ENCODE measurements at places on chromosomes 1 and 21.

DNA sequence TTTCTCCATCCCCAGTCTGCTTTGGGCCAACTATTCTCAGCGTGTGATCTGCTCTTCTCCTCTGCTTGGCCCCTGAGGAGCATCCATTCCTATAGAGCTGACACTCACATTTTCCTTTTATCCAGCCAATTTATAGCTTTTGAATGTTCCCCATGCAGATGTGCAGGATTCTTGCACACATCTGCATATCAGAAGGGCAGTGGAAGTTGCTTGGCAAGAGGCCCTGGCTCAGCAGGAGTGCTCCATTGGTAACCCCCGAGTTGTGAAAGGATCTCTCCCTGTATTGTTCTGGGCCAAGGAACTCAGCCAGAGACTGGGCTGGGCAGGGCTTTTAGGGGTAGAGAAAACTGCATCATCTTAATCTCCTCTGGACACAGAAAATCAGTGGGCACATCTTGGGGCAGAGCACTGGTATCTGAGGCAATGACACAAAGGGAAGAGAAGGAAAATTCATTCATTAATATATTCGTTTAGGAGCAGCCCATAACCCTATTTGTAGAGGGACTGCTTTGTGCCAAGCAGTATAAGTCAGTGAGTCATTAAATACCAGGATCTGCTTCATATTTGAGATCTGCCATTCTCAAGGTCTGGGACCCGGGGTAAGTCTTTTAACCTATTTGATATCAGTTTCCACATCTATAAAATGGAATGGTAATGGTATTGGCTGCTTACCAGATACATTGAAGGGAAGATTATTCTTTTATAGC lies 31.0 kb upstream of the BEND5 start:
- DNase-seq: no peak

DNA sequence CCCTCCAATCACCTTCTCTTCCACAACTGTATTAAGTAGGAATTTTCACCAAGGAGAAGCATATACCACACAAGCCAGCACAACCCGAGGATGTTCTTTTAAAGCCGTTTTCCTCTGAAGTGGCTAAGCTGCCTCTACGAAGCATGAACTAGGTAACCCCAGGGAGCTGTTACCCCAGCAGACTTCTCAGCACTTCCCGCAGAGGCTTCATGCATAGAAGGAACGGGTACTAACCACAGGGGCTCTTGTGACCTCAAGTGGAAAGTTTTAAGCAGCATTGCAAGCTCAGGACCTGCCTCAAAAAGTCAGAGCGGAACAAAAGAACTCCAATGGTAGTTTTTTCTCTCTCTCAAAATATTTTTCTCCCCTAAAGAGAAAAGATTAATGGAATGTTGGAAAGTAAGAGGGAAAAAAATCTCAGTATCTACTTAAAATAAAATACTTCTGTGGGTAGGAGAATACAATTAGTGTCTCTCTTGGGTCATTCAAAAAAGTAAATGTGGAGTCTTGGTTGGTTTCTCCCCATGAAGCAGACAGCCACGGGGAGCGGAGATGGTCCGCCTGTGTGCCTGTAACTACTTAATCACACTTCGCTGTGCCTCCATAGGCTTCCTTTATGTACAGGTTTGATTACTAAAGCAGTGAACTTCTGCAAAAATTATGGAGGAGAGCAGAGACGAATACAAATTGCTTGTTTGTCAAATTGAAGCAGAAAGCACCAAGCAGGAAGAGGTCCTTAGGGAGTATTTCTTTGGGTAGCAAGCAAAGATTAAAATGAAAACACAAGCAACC lies 40.9 kb downstream of the STX6 start:
- peak; percentile 7 for DNase-seq

GRCh38 chr21:45552696-45553391 lies 10.6 kb upstream of the SLC19A1 start:
- DNase-seq: no peak

- DNase-seq: no peak
Observed at GRCh38 chr1:44713321-44713781, 17.6 kb downstream of the RNU5D-1 start.

GRCh38 chr1:246680696-246681130 lies 43.5 kb upstream of the SCCPDH start:
- DNase-seq: no peak

DNA sequence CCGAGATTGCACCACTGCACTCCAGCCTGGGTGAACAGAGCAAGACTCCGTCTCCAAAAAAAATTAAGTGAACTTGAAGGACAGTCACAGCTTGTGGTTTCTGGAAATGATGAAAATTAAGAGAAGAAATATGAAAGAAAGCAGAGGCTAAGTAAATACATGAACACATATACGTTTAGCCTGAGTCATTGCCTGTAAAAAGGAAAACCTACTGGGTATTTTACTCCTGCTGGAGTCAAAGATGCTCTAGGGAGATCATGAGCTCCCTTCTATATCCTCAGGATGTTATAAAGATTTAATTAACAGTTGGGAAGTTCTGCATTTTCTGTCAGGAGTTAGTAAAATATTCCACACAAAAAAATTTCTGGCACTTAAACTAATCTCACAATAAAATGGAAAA lies 43.5 kb upstream of the TTC39A start:
- no peak for DNase-seq

- DNase-seq: no peak
Observed at GRCh38 chr1:169527451-169528214, 41.9 kb upstream of the SLC19A2 start.

DNA sequence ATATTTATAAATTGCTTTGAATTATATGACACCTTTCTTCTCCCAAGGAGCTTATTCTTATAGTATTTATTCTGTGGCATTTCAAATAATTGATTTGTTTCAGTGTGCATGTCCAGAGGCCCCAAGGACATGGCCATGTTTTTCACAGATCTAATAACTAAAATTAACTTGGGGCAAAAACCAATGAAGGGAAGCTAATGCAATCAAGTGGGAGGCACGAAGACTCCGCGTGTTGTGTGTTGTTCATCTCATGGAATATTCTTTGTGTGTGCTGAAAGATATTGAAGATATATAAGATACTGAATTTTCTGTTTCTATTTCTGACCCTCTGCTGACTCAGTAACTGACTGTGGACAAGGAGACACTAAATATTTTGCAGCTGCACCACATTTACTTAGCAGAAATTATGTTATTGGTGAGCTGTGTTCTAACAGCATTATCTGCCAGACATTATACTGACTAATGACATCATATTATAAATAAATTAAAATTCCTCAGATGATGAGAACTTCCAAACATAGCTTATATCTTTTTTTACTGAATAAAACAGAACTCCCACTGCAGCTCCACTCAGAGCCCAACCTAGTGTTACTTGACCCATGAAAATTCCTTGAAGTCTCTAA lies 519.3 kb upstream of the CXADR start:
- no peak for DNase-seq

- no peak for DNase-seq
Observed at GRCh38 chr1:47405697-47406096, 10.4 kb upstream of the FOXE3 start.

GRCh38 chr1:171739656-171740055 lies 2.2 kb downstream of the VAMP4 start:
- DNase-seq: peak; percentile 50

DNA sequence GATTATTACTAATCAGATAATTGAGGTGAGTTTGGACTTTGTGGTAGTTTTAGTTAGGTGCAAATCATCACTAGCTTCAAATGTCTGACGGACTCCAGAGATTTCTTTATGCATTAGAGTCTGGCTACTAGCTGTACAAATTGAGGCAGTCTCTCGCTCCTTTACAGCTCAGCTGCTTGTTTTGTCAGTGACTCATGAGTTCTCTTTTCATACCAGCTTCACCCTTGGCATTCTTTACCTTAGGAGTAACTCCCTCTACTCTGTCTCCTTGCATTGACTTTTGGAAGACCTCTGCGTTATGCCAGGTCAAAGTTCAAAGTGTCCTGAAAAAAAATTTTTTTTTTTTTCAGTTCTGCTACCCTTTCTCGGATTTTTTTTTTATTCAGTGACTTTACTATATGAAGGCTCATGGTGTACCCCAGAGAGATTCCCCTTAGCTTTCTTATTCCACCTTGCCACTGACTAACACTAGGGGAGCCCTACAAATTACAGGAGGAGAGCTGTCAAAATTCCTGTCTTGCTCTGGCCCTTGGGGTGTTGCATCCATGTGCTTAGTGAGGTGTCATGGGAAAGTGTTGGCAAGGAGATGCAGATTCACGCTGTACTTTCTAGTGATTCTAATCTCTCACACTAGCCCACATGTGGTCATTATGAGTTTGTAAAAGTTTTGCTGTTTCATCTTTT lies 576.6 kb downstream of the ADGRL2 start:
- DNase-seq: no peak

DNA sequence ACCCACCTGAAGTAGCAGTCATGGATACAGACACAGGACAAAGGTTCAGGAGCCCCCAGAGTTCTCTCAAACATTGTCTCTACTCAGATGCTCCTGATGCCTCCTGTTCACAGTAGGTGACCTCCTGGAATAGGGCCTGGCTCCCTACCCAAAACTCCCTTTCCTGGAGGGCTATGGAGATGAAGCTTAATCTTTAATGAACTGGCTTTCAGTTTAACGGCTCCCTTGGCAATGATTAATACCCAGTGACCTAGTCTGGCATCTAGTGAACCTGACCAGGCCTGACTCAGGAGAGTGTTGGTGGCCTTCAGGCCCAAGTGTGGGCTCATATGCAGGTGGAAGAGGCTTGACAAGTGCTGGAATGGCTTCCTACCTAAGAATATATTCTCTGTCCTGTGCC lies 65.2 kb upstream of the TRABD2B start:
- DNase-seq: no peak

DNA sequence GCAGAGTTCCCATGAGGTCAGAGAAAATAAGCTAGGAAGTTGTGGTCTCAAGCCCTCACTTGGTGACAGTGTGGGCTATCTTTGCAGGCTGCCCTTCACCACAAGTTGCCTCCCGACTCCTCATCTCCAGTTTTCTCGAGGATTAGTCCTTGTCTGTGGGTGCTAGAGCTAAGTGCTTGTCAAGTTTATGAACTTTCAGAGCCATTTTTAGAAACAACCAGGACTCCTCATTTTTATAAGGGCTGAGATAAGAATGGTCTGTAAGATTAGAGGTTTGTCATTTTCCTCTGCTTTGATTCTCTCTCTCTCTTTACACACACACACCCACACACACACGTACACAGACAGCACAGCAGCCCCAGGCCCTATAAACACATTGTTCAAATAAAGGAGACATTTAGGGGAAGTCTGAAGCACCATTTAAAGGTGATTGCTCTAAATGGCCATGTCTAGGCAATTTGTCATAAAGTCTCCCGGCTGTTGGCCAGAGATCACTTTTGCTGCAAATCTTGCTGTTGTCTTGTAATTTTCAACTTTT lies 127.2 kb downstream of the LACTBL1 start:
- no peak for DNase-seq

GRCh38 chr21:26443867-26444266 lies 129.2 kb downstream of the CYYR1 start:
- no peak for DNase-seq
